ENCODE measurements at places on chromosomes 13 and 19.

DNA sequence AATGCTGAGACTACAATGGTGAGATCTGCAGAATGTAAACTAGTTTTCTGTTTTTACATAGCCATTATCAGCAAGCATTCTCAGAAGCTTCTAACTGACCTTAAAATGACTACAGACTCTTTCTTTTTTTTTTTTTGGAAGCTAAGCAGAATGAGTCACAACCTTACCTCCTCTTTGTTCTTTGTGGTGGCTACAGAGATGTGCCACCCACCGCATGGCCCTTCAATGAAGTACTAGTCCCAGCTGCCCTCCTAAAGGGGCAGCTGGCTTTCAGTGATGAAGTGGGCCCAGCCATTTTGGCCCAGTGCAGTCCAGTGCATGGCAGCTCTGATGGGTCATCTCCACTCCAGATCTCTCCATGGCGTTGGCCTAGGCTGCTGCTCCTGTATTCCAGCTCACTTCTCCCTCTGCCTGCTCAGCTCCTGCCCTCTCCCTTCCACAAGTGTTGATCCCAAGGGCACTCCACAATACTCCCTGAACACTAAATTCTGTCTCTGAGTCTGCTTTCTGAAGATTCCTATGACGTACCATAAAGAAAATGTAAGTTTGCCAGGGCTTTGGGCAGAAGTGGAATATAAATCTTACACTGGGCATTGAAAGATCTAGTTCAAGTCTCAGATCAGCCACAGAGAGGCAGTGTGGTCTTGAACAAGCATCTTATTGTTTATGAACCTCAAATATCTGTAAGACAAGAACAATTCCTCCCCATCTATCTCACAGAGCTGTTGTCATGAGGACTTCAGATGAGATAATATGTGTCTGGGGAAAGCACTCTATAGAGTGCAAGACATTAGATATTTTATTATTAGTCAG is 85.6 kb downstream of the RXFP2 start:
- DNase-seq = no peak

DNA sequence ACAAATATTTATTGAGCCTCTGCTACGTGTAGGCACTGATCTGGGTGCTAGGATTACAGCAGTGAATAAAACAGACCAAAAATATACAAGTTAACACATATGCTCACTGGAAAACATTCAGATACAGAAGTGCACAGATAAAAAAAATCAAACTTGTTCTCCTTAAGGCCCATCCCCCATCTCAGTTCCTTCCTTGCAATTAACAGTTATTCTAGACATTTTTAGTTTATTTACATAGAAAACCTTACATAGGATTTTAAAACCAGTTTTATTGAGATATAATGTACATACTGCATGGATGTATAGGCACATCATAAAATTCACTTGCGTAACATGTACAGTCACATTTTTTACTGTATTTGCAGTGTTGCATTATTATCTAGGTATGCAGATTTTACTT is 36.5 kb upstream of the HMGB1 start:
- no peak for DNase-seq

DNA sequence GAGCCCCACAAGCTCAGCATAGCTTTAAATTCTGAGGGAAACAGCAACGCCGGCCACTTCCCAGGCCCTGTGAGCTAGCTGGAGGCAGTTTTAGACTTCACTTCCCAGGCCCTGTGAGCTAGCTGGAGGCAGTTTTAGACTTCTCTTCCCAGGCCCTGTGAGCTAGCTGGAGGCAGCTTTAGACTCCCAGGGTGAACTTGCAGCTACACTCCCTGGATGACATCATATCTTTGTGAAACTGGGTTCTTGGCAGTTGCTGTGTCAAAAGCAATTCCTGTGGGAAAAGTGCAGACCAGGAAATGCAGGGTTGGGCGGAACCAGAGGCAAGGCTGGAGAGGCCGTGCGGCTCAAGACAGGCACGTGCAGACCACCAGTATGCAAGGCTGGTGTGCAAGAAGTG is 12.7 kb downstream of the SOX1 start:
- DNase-seq = no peak

GRCh38 chr13:66855131-66855530 is 375.0 kb downstream of the PCDH9 start:
- no peak for DNase-seq

DNA sequence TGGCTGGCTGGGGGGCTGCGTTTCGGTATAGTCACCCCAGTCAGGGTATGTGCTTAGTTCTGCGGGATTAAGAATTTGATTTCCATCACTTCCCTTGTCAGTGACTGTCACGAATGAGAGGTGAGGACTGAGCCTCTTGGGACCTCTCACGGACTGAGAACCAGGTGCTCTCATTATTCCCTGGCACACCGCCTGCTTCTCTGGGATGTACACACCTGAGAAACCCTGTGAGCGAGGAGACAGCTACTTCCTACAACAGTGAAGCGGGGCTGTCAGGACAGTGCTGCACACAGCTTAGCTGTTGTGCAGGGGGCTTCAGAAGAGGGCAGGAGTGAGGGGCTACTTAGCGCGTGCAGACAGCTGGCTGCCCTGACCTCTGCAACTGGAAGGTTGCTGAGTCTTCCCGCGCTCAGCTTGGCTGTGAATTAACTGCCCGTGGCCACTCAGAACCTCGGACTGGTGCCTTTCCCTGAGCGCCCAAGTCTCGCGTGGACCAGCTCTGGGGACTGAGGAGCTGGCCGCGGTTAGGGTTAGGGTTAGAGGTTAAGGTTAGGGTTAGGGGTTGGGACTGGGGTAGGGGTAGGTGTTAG is 65.3 kb upstream of the MCF2L start:
- DNase-seq = no peak

- no peak for DNase-seq
These were observed 42.5 kb downstream of the GNG7 start for GRCh38 chr19:2659856-2660432.
